ENCODE measurements at places on chromosomes 13 and 19.

GRCh38 chr13:102198418-102199311 lies 203.2 kb downstream of the FGF14 start:
- no peak for DNase-seq

DNA sequence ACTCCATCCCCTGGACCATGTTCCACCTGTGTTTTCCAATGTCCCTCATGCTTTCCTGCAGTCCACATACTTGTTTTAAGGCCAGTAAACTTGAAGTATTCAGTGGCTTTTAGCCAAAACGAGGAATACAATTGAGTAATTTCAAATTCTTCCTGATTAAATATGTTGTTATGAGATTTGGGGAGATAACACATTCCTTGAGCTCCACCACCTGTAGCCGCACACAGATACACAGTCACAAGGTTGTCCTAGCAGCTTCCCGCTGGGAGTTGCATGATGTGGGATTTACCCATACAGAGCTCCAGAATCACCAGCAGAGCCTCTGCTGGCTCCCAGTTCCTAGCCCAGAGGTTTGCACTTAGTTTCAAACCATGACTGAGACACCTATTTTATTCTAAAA lies 53.6 kb upstream of the FRY start:
- DNase-seq = no peak

GRCh38 chr13:23567906-23568460 lies 2.2 kb upstream of the TNFRSF19 start:
- DNase-seq = no peak

- no peak for DNase-seq
These were observed 9.6 kb downstream of the PLPPR3 start for GRCh38 chr19:812049-812746.

DNA sequence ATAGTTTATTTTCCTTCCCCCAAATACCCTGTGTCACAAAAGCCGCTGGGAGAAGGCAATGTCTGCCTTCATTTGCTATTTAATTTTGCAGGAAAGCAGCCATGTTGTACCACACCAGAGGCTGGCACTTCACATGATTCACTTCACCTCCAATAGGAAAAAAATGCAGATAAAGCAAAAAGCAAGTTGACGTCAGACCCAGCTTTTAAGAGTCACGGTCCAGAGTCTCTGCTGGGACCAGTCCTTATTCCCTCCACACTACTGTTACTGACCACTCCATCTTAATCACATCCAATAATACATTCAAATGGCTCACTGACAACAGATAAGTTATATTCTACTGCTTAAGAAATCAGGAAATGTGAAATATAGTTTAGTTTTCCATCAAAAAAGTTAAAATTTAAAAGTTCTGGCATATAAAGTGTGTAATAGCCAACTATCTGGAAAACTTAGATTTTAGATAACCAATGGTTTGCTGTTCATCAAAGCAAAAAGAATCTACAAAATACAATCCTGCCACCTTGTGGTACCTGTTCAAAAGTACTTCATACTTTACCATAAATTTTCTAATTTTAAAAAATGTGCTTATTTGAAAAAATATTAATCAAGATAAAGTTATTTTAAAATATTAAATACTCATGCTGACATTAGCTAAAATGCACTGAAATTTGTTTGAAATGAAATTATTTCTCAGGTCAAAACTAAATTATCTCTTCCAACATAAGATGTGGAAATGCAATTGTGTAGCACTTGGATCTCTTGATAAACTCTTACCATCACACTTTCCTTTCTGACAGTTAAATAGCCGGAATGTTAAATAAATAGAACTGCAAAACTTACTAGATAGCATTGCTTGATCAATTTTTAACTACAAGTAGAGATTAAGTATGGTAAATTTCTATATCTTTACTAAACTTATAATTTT lies 97.3 kb downstream of the SERP2 start:
- peak; percentile 3 for DNase-seq

- DNase-seq = no peak
These were observed 64.2 kb downstream of the CCDC70 start for GRCh38 chr13:51925865-51926527.

DNA sequence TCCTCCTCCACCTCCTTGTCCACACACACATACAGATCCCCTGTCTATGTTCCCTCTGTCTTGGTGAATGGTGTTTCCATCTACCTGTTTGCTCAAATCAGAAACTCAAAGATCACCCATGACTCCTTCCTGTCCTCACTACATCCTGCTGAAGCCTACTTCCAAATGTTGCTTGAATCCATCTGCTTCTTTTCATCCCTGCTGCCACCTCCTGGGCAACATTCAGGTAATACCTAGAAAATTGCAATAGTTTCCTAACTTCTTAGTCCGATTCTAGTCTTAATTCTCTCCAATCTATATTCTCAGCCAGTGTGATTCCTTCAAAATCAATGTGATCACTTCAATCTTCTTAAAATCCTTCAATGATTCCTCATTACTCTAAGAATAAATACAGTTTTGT lies 155.5 kb upstream of the STARD13 start:
- no peak for DNase-seq

GRCh38 chr13:60009300-60010253 lies 154.2 kb downstream of the DIAPH3 start:
- no peak for DNase-seq

GRCh38 chr13:71290963-71291841 lies 575.8 kb downstream of the DACH1 start:
- peak; percentile 40 for DNase-seq

DNA sequence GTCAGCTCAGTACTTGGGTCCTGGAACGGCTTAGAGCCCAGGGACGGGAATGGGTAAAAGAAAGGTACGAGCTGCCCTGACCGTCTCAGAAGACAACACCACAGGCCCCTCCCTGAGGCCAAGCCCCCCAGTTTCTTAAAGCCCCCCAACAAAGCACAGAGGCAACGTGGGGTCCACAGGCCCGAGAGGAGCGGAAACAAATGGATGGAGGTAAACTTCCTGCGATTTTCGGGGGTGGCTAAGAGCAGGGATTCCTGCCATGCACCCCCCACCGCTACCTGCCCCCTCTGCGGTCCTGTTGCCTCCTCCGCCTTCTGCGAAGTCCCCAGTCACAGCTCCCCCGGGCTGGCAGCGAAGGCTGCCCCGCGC lies 48.2 kb downstream of the PTPRS start:
- no peak for DNase-seq

- DNase-seq = no peak
These were observed 166.1 kb downstream of the ITGBL1 start for GRCh38 chr13:101618440-101619187.

DNA sequence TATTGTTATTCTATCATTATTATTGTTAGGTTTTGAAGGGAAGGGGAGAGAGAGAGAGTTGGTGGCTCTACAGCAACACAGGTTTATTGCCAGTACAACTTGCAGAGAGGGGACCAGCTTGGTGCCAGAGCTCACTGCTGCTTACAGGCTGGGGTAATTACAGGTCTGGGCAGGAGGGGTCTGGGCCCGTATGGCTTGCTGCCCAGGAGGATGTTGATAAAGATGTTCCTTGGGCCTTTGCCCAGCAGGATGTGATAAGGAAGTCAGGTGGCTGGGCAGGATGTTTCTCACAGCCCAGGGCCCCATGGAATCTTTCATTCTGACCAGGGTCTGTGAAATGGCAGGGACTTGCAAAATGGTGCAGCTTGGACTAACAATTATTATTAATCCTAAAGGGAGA lies 64.2 kb upstream of the ZNF599 start:
- peak; percentile 29 for DNase-seq

GRCh38 chr19:43782689-43783231 lies 2.0 kb upstream of the KCNN4 start:
- no peak for DNase-seq

DNA sequence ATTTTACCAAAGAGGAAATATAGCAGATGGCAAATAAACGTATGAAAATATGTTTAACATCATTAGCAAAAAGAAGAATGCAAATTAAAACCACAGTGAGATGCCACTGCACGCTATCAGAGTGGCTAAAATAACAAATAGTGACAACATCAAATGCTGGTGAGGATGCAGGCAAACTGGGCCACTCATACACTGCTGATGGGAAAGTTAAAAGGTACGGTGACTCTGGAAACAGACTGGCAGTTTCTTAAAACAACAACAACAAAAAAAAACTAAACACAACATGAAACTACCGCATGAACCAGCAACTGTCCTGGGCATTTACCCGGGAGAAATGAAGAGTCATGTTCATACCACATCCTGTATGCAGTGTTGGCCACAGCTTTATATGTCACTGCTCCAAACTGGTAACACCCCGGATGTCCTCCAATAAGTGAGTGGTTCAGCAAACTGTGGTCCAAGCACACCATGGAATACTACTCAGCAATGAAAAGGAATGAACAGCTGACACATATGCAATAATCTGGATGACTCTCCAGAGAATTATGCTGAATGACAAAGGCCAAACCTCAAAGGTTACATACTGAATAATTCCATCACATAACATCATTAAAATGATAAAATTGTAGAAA lies 22.3 kb downstream of the EPS15L1 start:
- DNase-seq = no peak

DNA sequence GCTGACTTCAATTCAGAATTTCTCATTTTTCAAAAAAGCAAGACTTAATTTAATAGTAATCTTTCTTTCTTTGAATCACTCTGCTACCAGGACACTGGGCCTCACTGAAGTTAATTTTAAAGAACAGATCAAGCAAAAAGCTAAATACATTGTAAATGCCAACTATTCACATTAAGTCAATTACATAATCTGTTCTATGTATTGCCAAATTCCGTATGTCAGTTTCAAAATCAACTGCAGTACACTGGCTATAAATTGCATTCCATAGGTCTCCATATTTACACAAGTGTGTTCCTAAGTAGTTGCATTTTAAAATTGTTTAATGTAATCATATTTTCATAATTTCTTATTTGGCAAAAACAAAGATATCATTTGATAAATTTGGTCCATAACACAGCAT lies 10.1 kb downstream of the FOXO1 start:
- DNase-seq = no peak

GRCh38 chr13:110307767-110308655 lies 927 bp downstream of the COL4A2 start:
- no peak for DNase-seq

- DNase-seq = no peak
These were observed 39.5 kb upstream of the TEX29 start for GRCh38 chr13:111280681-111281585.

- no peak for DNase-seq
These were observed 18.6 kb upstream of the ADPRHL1 start for GRCh38 chr13:113471844-113472243.

GRCh38 chr13:109226631-109227030 lies 559.8 kb downstream of the IRS2 start:
- no peak for DNase-seq

DNA sequence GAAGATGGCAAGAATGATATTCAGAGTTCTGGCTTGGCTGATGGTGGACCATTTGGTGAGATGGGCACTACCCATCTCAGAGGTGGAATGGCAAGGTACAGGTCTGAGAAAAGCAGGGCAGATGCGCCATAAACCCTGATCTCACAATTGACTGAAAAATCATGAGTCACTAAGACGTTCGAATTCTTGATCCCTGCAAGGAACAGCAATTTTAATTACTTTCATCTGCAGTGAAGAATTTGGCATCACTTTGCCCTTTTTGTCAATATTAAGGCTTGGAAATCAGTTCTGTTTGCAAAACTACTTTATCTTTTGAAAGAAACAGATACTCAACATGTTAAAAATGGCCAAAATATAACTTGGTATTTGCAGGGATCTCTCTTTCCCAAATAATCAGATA lies 38.1 kb downstream of the HTR2A start:
- DNase-seq = no peak

DNA sequence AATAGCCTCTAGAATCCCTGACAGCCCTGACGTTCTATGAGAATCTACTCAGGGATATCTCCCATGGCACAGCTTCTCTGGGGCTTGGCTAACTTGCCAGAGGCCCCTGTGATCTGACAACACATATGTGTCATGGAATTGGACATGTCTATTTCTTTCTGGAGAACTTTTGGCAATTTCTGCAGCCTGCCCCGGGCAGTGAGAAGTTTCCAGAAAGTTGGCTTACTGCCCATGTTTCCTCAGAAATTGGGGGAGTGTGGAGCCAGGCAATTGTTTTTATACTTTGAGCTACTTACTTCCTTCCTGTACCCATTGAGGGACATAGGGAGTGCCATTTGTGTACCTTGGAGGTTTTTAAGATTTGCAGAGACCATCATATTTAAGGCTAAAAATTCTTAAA lies 98.9 kb downstream of the FLT1 start:
- DNase-seq = no peak

- DNase-seq = no peak
These were observed 27.8 kb upstream of the ATP12A start for GRCh38 chr13:24652359-24652758.

GRCh38 chr13:49604570-49604969 lies 19.2 kb upstream of the RCBTB1 start:
- peak; percentile 30 for DNase-seq

GRCh38 chr13:83880275-83881139 lies 1.8 kb downstream of the SLITRK1 start:
- no peak for DNase-seq

- no peak for DNase-seq
These were observed 2801.9 kb downstream of the PCDH9 start for GRCh38 chr13:64428196-64428595.

- DNase-seq = no peak
These were observed 16.3 kb downstream of the ZNF823 start for GRCh38 chr19:11722414-11722813.

DNA sequence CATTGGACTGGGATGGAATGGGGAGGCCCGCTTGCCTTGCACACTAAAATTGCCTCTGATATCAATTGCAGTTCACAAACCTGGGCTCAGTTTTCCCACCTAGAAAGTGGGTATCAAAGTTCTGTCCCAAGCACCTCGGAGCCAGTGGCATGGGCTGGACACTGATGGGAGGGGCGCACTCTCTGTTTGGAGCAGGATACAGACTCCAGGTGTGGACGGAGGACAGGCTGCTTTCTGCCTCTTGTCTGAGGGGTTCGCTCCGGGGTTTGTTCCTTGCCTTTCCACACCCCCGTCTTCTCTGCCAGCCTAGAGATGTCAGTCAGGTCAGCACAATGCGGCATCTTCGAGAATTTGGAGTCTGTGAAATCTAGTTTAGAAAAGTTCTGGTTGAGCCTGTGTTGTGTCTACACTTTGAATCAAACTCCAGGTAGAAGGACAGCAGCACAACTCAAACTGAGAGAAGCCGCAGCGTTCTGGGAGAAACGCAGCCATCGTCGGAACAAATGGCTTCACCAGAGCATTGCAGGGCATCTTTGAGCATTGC lies 141.9 kb downstream of the TEX29 start:
- no peak for DNase-seq

- peak; percentile 5 for DNase-seq
These were observed 12.7 kb downstream of the NPAS1 start for GRCh38 chr19:47032171-47032811.

DNA sequence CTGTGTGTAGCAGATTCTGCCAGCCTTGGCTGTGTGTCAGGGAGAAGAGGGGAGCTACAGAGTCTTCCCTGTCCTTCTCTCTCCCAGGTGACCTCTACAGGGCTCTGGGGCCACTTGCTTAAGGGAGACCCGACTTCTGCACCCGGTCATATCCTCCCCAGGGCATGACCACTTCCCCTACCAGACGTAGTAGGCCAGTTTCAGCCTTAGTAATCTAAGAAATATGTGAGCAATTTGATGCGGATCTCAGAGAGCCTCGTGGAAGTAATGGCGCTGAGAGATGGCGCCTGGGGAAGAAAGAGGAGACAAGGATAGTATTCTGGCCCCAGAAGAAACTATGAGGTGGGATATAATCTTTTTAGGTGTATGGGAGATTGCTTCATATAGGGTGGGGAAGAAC lies 41.9 kb downstream of the NFIX start:
- no peak for DNase-seq

Measured in NCI-H2227 treated with DMSO at 0.1 percent for 48 hours (cell line).